ENCODE measurements at places on chromosomes 11 and 22.

DNA sequence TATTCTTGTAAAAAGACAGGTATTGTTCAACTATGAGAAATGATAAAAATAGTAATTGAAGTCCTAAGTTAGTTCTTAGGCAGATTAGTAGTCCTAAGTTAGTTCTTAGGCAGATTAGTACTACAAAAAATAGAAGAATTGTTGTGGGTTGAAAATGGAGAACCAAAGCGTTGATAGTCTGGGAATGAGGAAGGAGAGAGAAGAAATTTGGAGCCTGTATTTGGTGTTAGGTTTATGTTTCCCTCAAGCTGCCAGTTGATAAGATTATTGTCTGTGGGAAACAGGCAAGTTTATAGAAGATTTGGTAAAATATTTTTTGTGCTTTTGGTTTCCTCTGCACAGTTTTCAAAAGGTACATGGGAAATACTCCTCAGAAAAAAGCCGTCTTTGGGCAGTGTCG lies 3.6 kb downstream of the BCO2 start:
- no peak for DNase-seq

DNA sequence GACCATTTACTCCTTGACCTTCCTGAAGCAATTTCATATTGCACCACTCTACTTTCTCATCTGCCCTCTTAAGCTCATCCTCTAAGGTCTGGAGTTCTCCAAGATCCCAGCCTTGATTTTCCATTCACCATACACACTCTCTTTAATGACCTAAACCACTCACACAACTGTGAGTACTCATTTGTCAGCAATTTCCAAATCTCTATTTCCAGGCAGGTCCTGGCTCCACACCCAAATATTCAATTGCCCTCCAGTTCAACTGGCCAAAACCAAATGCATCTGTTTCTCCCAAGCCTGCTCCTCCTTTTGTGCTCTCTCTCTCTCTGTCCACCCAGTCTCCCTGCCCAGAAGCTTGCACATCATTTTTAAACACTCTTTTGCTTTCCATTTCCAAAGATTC lies 39.6 kb downstream of the NEU3 start:
- no peak for DNase-seq

DNA sequence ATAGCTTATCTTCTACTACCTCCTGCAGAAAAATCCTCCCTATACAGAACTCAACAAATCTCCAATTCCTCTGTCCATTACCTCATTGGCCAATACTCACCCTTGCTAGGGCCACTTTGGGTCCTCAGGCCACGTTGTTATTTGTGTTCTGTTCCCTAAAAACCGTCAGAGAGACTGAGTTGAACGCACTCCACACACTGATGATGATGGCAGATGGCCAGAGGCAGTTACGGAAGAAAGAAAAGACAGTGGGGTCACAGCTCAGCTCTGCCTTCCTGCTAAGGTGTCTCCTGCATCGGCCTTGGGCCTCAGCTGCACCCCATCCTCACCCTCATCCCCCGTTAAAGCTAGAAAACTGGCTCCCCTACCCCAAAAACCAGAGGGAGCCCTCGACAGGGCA lies 66.2 kb downstream of the MICAL3 start:
- no peak for DNase-seq

- DNase-seq = no peak
Measured at GRCh38 chr11:61671527-61671926, 8.7 kb upstream of the DAGLA start.

- DNase-seq = peak; percentile 73
Measured at GRCh38 chr11:575996-576768, at the start of gene PHRF1. PHRF1 (plus strand) TSS chr11:576470; CDS start chr11:581513, 5,043 bp downstream.

GRCh38 chr11:28439403-28439802 lies 331.2 kb downstream of the METTL15 start:
- no peak for DNase-seq

DNA sequence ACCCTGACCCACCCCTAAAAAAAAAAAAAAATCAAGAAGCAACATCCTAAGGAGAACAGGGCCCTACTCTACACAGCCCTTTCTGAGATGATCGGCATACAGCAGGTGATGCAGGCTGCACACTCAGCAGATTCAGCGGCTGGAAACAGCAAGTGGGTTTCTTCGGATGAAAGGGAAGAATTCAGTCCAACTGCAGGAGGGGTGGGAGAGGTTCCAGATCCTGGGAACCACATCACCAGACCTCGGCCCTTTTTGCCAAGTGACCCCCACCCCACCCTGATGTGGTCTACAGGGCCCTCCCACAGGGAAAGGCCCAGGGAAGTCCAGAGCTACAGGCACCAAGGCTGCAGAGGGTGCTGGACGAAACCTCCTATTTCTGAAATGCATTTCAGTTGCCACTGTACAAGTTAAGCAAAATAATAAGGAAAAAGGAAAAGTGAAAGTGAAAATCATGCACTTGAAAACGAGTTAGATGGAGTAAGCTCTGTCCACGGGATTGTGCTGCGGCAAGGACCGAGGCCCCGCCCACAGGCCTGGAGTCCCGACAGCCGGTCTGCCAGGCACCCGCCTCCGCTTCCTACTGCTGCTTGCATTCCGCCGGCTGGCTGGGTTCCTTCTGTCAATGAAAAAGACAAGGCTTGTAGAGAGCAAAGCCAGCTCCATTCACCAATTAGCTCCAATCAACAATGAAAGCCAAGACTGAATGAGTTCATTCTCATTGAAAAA lies 16.0 kb upstream of the PHLDA2 start:
- DNase-seq = peak; percentile 61

DNA sequence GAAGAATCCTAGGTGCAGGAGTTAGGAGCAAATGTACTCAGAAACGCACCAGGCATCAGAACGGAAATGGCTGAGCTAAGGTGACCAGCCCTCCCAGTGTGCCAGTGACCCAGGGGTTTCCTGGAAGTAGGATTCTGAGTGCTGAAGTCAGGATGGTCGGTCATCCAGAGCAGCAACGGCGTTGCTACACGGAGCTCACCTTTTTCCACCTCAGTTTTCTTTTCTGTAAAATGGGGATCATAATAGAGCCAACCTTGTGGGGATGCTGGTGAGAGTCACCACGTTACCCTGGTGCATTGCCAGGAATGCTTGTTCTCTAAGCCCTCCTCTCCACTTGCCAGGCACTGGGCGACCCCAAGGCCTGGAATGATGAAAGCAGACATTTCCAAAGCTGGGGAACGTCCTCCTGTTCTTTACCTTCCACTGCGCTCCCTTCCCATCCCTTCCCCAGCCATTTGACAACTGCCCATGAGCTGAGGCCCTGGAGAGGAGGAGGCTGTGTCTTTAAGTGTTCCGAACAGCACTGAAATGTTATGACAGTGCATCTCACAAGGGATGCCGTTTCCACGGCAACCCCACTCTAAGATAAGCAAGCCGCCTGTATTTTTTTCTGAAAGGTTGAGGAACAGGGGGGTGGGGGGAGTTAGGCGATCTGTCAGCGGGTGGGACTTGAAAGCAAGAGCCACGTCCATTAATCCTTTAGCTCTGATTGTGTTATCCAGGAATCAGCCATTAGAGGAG lies 66.8 kb downstream of the TSPAN18 start:
- no peak for DNase-seq

DNA sequence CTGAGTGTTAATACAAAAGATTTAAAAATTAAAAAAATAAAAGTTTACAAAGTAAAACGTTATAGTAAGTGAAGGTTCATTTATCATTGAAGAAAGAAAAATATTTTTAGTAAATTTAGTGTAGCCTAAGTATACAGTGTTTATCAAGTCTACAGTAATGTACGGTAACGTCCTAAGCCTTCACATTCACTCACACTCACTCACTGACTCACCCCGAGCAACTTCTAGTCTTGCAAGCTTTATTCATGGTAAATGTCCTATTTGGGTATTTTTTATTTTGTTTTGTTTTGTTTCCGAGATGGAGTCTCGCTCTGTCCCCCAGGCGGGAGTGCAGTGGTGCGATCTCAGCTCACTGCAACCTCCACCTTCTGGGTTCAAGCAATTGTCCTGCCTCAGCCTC lies 8.8 kb downstream of the CASTOR1 start:
- DNase-seq = no peak

DNA sequence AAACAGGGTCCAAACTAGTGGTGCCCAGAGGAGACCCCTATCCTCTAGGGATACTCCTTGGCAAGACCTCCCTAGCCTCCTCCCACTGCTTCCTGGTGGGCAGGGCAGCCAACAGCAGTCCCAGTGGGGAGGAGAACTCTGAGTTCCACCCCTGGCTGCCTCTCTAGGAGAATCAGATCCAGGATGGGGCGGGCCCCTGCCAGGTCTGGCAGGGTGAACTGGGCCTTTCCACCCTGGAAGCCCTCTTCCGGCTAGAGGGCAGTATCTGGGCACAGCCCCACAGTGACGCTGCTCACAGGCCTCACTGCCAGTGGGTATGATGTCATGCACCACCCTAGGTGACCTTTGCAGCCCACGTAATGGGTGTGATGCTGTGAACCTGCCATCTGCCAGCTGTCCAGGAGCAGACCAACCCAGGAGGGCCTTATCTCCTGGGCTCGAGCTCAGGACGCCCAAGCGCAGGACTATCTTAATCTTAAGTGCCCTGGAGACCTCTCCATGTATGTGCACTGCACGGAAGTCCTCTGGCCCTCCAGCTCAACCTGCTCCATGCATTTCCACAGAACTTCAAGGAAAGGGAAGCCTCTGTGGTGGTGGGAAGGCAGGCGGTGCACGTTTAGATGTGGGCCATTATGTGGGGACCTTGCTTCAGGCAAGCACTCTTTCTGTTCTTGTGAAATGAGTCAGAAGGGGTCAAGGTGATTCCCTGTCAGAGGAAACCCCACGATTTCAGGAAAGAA lies 31.8 kb upstream of the FCHSD2 start:
- DNase-seq = peak; percentile 70

DNA sequence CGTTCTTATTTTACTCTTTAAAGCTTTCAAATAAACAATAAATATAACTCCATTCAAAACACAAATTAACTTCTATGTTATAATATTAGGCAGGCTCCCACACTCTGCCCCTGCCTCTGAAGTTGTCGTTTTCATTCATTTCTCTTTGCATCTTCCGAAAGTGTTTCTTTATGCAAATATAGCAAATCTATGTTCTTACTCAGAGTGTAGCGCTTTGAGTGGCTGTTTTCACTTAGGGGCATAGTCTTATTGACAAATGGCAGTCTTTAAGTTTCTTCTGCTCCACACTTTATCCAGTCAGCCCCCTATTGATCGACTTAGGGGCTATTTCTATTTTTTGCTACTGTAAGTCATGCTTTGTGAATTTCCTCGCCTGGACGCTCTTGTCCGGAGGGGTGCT lies 45.3 kb upstream of the RTL6 start:
- no peak for DNase-seq

GRCh38 chr11:109870297-109870696 lies 222.9 kb upstream of the ZC3H12C start:
- DNase-seq = no peak

GRCh38 chr11:73950869-73951710 lies at the start of gene DNAJB13:
DNAJB13 (plus strand) TSS chr11:73951026; CDS start chr11:73951070, 44 bp downstream.
- DNase-seq = no peak

- DNase-seq = no peak
Measured at GRCh38 chr11:122155765-122156527, 39.9 kb upstream of the BLID start.

DNA sequence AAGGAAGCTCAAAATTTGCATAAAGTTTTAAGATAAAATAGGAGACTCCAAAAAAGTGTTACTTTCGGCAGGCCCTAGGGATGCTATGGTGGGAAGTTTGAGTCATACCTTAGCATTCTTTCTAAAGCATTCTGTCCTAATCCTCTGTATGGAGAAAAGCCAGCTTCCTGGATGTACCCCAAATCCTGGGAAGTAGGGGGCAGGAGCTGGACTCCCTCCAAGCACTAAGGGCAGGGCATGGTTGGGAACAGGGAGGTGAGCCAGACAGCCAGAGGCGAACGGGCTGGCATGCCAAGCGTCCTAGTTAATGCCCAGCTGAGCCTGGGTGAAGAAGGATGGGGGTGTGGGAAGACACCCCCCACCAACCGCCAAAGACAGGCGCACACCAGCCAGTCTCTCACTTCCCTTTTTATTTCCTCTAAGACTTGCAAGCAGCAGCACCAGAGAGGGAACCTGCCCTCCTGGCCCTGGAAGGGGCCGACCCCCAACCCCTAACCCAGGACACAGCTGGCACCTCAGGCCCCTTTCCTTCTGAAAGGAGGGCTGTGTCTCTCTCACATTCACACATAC lies 23.9 kb downstream of the RTN4RL2 start:
- no peak for DNase-seq

DNA sequence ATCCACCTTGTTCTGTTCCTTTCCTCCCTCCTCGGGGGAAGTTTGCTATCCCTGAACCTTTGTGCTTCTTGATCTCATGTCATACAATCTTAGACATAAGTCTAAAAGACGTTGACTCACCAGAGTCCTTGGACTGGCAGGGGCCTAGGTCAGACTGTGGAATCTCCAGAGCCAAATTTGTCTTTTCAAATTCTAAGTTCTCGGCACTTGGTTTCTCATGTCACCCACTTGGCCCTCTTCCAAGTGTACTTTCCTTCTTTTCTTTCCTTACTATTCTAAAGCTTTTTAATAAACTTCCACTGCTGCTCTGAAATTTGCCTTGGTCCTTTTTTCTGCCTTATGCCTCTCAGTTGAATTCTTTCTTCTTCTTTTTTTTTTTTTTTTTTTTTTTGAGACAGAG lies 30.1 kb upstream of the SMPD1 start:
- DNase-seq = no peak

- DNase-seq = no peak
Measured at GRCh38 chr11:67293090-67293489, 4.0 kb downstream of the ANKRD13D start.

DNA sequence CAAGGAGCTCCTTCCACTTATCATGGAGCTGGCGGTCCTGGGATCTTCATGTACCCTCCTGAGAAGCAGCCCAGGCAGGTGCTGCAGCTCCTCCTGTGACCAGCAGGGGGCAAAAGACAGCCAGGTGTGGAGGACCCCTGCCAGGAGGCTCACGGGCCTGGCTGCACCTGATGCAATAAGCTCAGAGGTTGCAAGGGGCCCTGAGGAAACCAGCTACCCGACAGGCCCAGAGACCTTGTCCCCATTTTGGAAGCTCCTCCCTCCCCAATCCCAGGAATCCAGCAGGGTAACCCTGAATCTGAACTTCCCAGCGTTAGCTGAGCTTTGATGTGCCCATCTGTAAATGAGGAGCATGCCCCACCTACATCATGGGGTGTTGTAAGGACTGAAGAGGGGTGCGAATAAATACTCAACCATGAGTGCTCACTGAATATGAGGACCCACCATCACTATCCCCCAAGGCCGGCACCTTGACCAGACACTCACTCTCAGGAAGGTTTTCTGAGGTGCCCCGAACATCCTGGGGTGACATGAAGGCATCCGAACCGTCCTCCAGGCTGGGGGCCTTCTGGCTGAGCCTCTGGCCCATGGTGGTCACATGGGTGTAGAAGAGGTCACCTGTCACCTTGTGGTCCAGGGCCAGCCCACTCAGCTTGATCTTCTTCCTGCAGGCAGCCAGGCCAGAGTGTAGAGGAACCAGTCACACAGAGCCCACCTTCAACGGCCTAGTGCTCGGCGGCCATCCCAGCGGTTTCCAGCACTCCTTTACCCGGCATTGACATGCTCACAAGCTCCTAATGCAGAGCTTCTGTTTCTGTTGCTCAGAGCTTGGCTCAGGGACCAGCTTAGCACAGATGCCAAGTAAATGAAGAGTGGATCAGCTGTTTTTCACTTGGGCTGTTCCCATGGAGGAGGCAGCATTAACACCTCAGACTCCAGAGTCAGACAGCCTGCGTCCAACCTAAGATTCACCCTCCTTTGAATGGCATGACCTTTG lies 21.7 kb downstream of the SLC43A1 start:
- no peak for DNase-seq

- DNase-seq = no peak
Measured at GRCh38 chr11:19193916-19194315, 7.9 kb downstream of the CSRP3 start.

- DNase-seq = no peak
Measured at GRCh38 chr22:43156413-43156812, 5.1 kb downstream of the TSPO start.

Data from thoracic aorta (tissue), 2 donors.